ENCODE measurements at places on chromosomes 1 and 21. TPM values are rescaled to one million over a fixed set of nuclear protein-coding genes. Genes with fewer than 3 reads are reported as not detected.

Gene ITLN2
- polyA plus RNA-seq, result not detected

Gene DHDDS
- polyA plus RNA-seq, result 19.8 TPM

Gene HCRTR1
- polyA plus RNA-seq, result 0.25 TPM

Gene DHCR24
- 19.2 TPM for polyA plus RNA-seq

Gene IL10
- 0.49 TPM for polyA plus RNA-seq

Gene LPGAT1
- 16.3 TPM for polyA plus RNA-seq

Gene TTC34
- 0.32 TPM for polyA plus RNA-seq

Gene REG4
- polyA plus RNA-seq, result not detected

Gene SIK1
- polyA plus RNA-seq, result 1.3 TPM

Gene RPTN
- not detected for polyA plus RNA-seq

Gene CELA3B
- not detected for polyA plus RNA-seq

Gene NKAIN1
- 1.3 TPM for polyA plus RNA-seq

Gene ALX3
- polyA plus RNA-seq, result not detected

GRCh38 chr21:31287201-31287600, 56.9 kb downstream of the TIAM1 start:
- no peak for DNase-seq

DNA sequence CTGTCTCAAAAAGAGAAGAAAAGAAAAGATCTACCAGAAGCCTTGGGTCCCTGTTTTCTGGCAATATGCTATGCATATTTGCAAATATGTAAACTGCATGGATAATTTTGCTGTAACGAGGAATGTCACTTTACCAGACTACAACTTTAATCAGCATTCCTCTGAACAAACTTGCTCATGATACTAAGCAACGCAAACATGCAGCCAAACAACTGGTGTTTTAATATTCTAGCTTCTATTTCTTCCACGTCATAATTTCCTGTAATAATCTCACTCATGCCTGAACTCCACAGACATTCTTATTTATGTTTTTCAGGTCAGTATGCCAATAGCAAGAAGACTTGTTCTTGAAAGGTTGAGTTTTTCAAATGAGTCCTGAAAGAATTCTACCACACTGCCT, 114.1 kb downstream of the SIM2 start:
- no peak for DNase-seq

DNA sequence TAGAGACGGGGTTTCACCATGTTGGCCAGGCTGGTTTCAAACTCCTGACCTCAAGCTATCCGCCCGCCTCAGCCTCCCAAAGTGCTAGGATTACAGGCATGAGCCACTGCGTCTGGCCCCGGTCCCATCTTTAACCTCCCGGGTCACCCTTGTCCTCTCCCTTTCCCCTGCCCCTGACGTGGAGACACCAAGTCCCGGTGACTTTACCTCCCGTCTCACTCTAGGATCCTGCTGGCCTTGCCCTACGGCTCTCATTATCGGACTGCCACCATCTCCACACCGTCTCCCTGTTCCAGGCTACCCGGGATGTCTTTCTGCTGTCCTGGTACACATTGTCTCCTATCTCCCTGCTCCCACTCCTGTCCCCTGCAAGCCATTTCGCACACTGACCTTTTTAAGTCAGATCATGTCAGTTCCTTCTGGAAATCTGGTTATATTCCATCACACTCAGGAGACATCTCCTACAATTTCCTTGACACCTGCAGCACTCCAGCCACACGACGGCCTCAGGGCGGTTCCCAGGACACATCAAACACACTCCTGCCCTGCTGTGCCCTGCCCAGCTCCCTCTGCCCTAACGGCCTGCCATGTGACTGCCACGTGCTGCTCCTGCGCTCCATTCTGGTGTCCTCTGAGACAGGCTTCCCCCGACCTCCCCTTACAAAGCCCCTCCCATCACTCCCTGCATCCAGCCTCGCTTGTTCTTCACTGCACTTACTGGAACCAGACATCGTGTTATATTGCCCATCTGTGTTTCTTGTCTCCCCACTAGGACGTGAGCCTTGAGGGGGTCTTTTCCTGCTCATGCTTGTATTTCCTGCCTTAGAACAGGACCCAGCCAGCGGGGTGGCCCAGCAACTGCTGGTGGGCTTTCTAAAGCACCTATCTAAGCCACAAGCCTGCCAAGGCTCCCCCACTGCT, 32.7 kb downstream of the TTC39A start:
- DNase-seq, result no peak

GRCh38 chr1:226964068-226964425, 24.0 kb downstream of the COQ8A start:
- DNase-seq, result no peak

GRCh38 chr1:246372559-246372958, 134.5 kb downstream of the SMYD3 start:
- peak; percentile 16 for DNase-seq

GRCh38 chr21:44911384-44912157, 9.1 kb downstream of the ITGB2 start:
- DNase-seq, result no peak

- DNase-seq, result no peak
Measured at GRCh38 chr1:44848456-44849181, 5.6 kb upstream of the PTCH2 start.

DNA sequence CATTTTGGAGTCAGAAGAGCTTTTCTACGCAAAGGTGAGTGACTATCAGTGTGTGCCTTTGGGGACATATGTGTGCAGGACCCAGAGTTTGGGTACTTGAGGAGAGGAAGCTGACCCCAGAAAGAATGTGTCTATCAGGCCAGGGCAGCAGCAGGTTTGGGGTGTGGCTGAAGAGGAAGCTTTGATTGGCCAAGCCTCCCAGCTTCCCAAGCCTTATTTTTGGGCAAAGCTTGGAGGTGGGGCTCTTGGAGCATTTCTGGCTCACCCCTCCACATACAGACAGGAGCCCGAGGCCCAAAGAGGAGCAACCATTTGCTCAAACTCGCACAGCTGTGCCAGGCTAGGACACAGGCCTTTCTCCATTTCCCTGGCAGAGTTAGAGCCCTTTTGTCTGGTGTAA, 4.7 kb downstream of the GPR3 start:
- DNase-seq, result no peak

DNA sequence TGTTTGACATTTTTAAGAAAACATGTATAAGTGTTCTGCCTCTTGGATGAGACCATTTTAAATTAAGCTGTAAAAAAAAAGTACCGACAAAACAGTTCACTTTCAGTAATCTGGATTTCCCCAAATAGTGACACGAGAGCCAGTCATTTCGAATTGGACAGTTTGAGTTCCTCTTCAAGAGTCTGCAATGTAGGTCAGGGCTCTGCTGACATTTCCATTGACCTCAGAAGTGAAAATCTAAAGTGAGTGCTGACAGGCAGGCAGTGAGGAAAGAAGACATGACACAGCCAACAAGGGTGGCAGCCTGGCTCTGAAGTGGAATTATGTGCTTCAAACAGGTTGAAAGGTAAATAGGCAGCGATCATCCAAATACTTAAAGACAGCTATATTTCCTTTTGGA, at the start of gene IL23R:
IL23R (plus strand) TSS at position 259 of the 400 bp plus-strand sequence. CDS start 1,667 bp downstream, outside the sequence.
- no peak for DNase-seq

DNA sequence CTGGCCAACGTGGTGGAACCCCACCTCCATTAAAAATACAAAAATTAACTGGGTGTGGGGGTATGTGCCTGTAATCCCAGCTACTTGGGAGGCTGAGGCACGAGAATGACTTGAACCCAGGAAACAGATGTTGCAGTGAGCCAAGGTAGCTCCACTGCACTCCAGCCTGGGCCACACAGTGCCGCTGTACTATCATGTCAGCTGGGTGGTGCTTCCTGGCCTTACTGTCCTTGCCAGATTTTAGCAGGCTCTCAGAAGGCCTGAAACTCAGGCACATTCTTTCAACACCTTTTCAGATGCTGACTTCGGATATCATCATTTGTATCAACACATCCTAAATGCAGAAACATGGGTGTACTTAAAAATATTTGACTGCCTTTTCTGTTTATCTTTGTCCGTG, 31.6 kb upstream of the NBL1 start:
- DNase-seq, result no peak

- no peak for DNase-seq
Measured at GRCh38 chr1:67053785-67054772, at the start of gene SLC35D1. Gene SLC35D1, minus strand, starts transcription at chr1:67054148. Its CDS starts 135 bp downstream, at chr1:67054013.

GRCh38 chr1:203464226-203464625, 11.4 kb upstream of the PRELP start:
- no peak for DNase-seq

GRCh38 chr1:170032531-170033280, 41.8 kb downstream of the KIFAP3 start:
- DNase-seq, result no peak

GRCh38 chr1:186617926-186618325, 62.3 kb downstream of the PTGS2 start:
- no peak for DNase-seq

DNA sequence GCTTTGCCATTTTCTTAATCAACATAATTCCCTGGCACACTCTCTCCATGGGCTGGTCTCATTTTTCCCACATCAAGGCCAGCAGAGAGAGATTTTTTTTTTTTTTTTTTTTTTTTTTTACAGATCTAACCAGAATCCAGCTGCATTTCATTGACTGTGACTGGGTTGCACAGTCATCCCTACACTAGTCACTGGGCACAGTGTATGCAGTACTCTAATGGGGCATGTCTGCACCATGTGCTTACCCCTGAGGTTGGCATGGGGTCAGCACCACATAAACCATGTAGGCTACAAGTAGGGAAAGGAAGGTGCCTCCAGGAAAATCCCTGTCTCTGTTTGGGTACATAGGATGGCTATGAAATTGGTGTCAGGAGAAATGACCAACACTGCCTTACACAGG, 64.1 kb upstream of the LRP8 start:
- no peak for DNase-seq

GRCh38 chr1:55065648-55066047, 26.3 kb downstream of the PCSK9 start:
- DNase-seq, result no peak

- no peak for DNase-seq
Measured at GRCh38 chr1:7478142-7478790, 292.8 kb upstream of the VAMP3 start.

GRCh38 chr21:31552826-31553225, 106.7 kb upstream of the SOD1 start:
- no peak for DNase-seq

DNA sequence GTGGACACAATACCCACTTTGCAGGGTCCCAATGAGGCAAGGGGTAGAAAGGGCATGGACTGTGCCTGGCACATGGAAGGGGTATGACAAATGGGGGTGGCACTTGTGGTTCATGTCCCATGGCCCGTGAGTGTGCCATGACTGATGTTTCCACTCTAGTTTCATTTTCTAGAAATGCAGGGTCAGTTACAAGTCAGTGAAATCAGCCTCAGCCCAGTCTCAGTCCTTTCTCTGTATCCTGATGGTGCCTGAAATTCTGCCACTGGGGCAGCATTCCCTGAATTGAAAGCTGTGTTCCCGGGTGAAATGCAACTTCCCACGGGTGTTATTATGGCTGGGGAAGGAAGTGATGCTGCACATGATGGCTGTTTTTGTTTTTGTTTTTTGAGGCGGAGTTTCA, 110.8 kb upstream of the ZBTB40 start:
- DNase-seq, result no peak

DNA sequence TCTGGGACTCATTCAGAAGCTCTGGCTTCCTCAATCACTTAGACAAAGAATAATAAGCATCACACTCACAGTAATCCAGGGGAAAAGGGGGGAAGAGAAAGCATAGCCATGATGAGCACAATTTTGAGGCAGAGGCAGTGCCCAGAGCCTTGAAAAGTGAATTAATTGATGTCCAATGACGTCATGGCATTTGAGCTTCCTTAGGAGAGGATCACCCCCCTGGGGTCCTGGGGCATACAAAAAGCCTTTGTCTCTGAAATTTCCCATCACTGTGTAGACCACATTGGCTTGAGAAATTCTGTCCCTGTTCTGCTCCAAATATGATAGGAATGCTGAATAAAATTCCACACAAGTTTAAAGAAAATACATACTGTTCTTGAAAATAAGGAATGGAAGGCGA, 84.3 kb upstream of the COA6 start:
- no peak for DNase-seq

DNA sequence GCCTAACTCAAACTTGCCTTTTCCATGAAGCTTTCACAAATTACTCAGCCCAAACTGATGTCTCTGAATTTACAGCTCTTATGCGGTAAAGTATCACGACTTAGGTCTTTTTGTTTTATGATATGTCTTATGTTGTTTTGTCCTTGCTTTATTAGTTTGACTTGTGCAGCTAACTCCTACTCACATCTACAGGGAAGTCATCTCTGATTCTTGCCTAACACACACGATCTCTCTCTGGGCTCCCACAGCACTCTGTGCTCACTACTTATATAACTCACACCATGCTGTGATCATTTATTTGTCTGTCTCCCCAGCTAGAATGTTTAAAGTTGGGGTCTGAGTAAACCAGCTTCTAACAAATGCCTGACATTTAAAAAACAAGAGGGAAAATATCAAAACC, 9.3 kb upstream of the PI4KB start:
- no peak for DNase-seq

- DNase-seq, result no peak
Measured at GRCh38 chr1:89635825-89636815, 3.2 kb downstream of the LRRC8C start.

Data from forelimb muscle (tissue), 1 donor.